ENCODE measurements at places on chromosomes 7 and 10.

DNA sequence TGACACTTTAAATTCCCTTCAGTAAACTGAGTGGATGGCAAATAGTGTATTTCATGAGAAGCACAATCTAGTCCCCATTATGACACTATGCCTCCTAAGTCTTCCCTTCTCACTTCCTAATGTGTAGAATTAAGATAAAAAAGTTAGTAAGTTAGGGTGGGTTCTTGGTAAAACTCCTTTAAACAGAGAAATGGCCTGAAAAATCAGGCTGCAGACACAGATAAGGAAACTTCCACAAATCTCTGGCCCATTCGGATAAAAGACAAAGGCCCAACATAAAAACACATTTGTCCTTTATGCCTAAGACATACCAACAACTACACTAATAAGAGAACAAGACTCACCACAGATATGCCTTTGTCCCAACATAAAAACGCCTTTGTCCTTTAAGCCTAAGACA lies 21.5 kb downstream of the AKR1C8 start:
- DNase-seq: no peak

GRCh38 chr10:987620-987869 lies 689 bp upstream of the GTPBP4 start:
- DNase-seq: no peak

DNA sequence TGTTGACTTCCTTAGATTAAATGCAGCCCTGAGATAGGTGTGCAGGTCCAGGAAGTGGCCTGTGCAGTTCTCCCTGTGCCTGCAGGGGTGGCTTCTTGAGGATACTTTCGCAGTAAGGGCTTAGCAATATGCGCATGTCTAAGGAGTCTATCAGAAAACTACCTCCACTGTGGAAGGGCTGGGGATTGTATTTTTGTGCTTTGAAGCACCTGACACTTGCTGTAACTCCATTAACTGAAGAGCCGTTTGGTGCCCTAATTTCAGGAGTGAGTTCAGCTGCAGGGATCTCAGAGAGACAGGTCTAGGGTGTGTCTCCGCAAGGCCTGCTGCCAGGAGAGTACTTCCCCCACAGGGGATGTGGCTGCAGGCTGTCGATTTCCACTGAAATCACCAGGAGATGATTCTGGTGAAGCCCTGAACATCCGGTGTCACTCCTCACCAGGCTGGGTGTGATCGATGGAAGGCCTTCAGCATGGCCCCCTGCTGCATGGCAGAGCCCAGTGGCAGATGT lies 35.5 kb downstream of the IKZF1 start:
- DNase-seq: no peak

- no peak for DNase-seq
Measured at GRCh38 chr7:45980181-45980905, 59.3 kb upstream of the IGFBP3 start.

- DNase-seq: no peak
Measured at GRCh38 chr7:64849250-64849923, 53.7 kb upstream of the ZNF273 start.

- no peak for DNase-seq
Measured at GRCh38 chr10:132264306-132264950, 43.3 kb downstream of the STK32C start.

GRCh38 chr10:48684463-48684791 lies 246 bp upstream of the WDFY4 start:
- DNase-seq: no peak

DNA sequence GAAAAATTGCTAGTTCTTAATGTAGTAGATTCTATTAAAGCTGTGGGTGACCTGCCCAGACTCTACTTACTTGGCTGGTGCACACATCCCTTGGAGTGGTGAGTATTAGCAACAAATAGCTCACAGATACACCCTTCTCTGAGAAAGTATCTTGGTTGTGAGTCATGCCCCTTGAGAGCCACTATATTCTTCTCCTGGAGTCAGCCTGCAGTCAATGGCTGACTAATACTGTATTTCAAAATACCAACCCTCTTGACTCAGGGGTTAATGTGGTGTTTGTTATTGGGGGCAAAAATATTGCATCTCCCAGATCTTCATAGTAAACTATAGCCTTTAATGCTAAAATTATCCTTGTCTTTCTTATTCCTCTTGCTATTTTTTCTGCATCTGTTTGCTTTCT lies 354.9 kb downstream of the BMPER start:
- peak; percentile 61 for DNase-seq

DNA sequence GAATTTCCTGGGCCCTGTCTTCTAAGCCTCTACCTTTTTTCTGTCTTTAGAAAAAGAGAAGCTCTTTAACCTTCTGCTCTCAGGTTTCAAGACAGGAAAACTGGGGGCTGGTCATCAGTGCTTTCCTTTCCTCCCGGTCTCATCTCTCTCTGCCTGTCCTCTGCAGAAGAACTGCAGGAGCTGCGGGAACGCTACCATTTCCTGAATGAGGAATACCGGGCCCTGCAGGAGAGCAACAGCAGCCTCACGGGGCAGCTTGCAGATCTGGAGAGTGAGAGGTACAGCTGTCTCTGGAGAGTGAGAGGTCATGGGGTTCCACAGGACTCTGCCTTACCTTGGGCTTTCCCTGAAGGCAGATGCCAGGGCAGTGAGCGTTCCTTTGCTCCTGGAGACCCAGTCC lies 12.7 kb downstream of the CCDC136 start:
- no peak for DNase-seq

DNA sequence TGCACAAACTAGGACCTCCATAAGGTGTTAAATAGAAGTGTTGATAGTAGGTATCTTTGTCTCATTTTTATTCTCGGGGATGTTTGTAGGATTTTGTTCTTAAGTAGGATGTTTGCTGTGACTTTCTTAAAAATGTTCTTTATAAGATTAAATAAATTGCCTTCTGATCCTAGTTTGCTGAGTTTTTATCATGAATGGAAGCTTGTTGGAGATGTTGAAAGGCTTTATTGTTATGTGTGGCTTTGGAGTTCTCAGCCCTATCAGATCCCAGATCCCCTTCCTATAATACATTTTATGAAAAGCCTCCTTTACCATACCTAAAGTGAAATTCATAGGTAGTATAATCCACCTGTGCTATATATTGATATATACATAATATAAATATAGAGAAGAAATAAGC lies 40.1 kb downstream of the NHLRC2 start:
- no peak for DNase-seq

- DNase-seq: no peak
Measured at GRCh38 chr10:6267941-6268340, 65.2 kb downstream of the PFKFB3 start.

- no peak for DNase-seq
Measured at GRCh38 chr7:70263471-70264255, 665.4 kb downstream of the AUTS2 start.

- DNase-seq: peak; percentile 89
Measured at GRCh38 chr10:73262105-73262730, 9.8 kb upstream of the MRPS16 start.

GRCh38 chr7:142556740-142557139 lies 192.5 kb upstream of the PRSS1 start:
- peak; percentile 71 for DNase-seq

- DNase-seq: no peak
Measured at GRCh38 chr7:74175340-74175739, 1.2 kb downstream of the EIF4H start.

GRCh38 chr10:87560495-87561129 lies 55.9 kb downstream of the MINPP1 start:
- no peak for DNase-seq

DNA sequence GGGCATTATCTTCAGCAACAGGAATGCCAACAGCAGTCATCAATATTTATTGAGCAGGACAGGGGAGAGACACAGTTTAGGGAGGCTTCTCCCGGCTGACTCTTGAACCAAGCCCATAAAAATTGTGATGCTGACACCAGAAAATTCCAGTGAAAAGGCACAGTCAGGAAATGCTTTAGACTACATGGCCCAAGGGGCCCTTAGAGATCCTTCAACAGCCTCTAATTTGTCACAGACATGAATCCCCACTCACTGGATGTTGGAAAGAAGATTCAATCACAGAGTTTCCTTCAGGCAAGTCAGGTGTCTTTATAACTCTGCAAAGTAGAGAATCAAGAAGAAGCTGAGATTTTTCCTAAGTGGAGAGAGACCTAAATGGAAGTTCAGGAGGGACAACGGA lies 1.2 kb downstream of the GJC3 start:
- DNase-seq: no peak

DNA sequence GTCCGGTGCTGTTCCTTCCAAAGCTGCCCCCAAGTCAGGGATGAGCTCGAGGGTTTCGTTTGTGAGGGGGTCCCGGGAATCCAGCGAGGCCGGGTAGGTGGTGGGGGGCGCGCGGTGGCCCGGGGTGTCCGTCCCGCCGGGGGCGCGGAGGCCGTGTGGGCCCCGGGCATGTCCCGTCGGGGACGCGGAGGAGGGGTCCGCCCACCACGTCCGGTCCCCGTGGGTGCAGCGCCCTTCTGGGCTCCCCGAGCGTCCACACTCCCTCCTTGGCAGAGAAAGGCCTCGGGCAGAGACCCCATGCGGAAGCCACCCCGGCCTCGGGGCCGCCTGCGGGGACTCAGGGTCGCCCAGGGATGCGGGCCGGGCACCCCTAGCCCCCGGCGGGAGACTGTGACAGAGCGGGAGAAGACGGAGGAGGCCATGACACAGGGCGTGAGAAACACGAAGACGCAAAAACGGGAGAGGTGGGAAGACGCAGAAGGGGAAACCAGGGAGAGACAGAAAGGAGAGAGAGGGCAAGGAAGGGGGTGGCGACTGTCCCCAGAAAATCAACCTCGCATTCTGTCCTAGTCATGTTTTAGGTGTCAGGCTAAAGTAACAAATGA lies 640 bp upstream of the ZNF425 start:
- no peak for DNase-seq

- no peak for DNase-seq
Measured at GRCh38 chr10:13659887-13660550, 73.3 kb downstream of the PRPF18 start.

GRCh38 chr10:97810446-97810845 lies 38.6 kb upstream of the SFRP5 start:
- DNase-seq: peak; percentile 10

GRCh38 chr10:12390733-12391132 lies 41.4 kb downstream of the CAMK1D start:
- DNase-seq: no peak

GRCh38 chr10:51014680-51015389 lies 59.5 kb upstream of the PRKG1 start:
- no peak for DNase-seq

GRCh38 chr10:110382695-110383094 lies 78.0 kb upstream of the SMNDC1 start:
- no peak for DNase-seq

- no peak for DNase-seq
Measured at GRCh38 chr10:73263693-73264347, 11.4 kb upstream of the MRPS16 start.

DNA sequence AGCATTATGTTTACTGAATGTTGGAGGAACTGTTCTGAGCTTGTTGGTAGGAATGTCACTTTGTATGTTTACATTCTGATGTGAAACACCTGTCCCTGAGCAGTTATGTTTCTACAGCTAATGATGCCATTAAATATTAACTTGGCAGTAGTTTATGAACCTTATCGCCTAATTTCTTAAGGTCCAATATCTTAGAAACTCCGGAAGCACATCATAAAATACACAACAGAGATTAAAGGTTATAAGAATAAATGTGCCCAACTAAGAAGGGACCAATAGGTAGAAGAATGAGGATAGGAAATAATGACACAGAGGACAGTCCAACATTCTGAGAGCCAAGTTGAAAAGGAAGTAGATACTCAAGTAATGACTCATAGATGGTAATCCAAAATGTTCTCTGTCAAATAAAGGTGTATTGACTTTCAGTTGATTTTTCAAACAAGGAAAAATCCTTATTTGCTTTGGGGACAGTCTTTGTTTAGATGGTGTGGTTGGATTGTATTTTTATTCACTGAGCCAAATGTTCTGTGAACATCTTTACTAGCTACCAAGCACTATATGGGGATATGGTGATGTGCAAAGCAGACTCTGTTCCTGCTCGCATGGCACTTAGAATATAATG lies 31.9 kb downstream of the LCOR start:
- DNase-seq: peak; percentile 65
